Smooth muscle cell of the brain vasculature (primary cell): ENCODE measurements at places on chromosomes 5 and 9.
A peak's percentile ranks its signal among the peaks of the same experiment; 100 is the strongest.

GRCh38 chr5:56269216-56269927 is 36.2 kb upstream of the ANKRD55 start:
- no peak for DNase-seq

DNA sequence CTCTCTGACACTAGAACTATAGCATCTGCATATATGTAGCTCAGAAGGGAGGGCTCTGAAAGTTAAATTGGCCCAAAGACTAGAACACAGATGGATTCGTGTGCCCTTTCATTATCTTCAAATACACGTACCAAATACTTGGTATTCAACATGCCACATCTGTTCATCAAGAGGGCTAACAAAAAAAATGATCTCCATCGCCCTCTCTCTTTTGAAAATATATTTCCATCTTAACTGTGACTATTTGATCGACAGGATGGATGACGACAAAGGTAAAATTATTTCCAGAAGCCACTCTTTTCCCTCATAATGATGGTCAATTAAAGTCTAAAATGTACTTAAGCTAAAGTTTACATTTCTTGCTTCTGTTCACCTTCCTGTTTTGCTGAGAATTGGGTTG is 77.0 kb downstream of the SEMA6A start:
- no peak for DNase-seq

DNA sequence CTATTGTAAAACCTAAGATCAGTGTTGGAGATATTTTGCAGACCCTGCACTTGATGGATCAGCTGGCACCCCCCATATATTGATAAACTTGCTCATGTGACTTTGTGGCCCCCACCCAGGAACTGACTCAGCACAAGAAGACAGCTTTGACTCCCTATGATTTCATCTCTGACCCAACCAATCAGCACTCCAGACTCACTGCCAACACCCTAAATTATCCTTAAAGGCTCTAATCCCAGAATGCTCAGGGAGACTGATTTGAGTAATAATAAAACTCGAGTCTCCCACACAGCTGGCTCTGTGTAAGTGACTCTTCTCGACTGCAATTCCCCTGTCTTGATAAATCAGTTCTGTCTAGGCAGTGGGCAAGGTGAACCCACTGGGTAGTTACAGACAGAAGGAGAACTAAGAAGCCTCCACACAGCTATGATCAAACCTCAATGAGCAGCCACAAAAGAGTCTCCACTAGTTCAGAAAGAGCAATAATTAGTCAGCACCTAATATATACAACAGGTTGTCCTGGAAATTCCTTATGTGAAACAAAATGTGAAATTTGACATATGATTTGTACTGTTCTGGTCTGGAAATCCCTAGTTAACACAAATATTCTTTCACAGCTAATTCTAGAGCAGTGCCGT is 52.2 kb downstream of the ACTL7B start:
- no peak for DNase-seq

DNA sequence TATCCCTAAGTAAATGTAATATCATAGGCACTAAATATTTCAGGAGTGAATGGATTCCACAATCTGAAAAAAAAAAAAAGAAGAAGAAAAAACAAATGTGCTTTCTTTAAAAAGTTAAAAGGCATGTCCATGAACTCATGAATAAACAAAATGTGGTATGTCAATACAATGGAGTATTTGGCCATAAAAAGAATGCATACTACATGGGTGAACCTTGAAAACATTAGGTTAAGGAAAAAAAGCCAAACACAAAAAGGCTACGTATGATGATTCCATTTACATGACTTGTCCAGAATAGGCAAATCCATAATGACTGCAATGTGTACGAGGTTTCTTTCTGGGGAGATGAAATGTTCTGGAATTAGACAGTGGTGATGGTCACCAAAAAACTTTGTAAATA is 45.3 kb downstream of the FNIP1 start:
- DNase-seq, result no peak

- no peak for DNase-seq
Measured at GRCh38 chr9:116147821-116148220, 5.8 kb upstream of the PAPPA start.

DNA sequence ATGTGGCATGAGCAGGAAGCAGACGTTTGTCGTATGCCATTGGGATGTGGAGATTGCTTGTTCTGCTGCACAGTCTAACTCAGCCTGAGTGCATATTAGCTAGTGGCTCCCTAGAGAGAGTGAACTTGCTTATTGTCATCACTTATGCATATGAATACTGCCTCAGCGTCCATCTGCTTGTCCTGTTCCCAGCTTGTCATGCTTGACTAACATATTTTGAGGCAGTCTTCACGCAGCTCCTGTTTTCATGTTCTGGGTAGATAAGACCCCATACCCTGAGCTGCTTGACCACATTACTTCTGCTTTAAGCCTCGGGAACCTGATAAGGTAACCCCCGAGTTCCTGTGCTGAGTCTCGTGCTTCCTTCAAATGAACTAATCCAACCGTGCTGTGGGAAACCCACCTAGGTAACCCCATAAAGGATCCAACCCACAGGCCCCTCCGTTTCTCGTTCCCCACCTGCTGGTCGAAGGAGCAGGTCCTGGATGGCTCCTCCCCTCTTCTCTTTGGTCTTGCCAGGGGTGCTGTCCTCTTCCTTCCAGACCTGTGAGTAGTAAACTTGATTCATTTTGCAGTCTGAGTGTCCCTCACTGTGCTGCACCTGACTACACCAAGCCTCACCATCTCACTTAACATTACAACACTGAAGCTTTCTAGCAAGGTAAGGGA is 25.0 kb downstream of the ANKRD33B start:
- DNase-seq, result no peak

DNA sequence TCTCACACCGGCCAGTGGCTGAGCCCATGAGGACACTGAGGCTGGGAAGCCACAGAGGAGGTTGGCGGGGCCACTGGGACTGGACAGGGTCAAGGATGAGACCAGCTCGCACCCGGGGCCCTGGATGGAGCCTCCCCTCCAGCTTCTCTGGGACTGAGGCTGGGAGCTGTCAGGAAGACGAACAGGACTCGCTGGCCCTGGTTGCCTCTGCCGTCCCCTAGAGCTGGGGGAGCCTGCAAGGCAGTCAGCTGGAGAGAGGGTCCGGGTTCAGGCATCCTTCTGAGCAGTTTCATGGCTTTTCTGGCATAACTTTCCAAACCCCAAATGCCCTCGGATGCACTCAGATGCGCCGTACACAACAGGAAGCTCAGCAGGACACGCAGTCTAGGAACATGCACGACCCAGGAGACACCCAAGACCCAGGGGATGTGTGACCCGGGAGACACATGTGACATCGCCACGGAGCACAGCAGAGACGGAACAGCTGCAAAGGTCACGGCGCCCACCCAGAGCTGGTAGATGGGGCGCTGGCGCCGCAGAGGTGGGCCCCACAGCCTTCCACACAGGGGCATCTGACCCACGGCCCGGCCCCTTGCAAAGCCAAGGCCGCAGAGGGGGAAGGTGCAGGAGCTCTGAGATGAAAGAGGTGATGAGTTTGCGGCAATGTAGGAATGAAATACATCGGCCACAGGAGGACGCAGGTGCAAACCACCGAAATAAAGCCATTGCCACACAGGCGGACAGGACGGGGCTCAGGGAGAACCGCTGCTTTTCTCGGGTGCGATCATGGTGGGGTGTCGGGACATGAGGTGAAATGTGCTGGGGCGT is 17.1 kb downstream of the TPPP start:
- no peak for DNase-seq

DNA sequence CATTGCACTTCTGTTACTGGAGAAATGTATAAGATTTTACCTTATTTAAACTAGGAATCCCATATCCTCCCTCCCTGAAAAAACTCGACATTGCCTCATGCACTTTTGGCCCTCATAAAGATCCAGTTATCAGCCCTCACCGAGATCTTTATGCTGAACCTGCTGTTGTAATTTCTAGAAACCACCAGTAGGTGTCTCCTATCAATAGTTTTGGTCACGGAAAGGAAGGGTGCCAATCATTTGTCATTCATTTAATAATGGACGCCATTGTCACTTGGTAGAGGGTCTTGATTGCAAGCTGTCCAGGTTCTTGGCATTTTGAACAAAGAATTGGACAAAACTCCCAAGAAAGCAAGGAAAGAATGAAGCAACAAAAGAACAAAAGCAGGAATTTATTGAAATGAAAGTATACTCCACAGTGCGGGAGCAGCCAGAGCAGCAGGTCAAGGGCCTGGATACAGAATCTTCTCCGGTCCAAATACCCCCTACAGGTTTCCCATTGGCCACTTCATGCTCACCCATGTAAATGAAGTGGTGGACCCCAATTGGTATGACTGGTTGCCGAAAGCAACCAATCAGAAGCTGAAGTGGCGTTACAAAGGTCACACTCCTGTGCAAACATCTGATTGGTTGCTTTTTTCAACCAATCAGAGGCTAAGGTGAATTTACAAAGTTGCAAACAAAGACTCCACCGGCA is 524.3 kb downstream of the PSAT1 start:
- DNase-seq, result no peak

- DNase-seq, result no peak
Measured at GRCh38 chr9:95343725-95344287, 26.3 kb upstream of the FANCC start.

GRCh38 chr5:43567967-43568366 is 11.1 kb upstream of the PAIP1 start:
- DNase-seq, result no peak

GRCh38 chr5:155943516-155944407 is 383.2 kb upstream of the SGCD start:
- DNase-seq, result no peak

- no peak for DNase-seq
Measured at GRCh38 chr9:108002371-108002956, 512.9 kb upstream of the KLF4 start.

GRCh38 chr5:167643631-167644280 is 647.7 kb upstream of the WWC1 start:
- DNase-seq, result no peak

GRCh38 chr5:68484307-68485068 is 268.9 kb downstream of the PIK3R1 start:
- no peak for DNase-seq

- DNase-seq, result no peak
Measured at GRCh38 chr9:14158136-14158813, 155.7 kb downstream of the NFIB start.

- DNase-seq, result no peak
Measured at GRCh38 chr5:170408226-170408625, 19.1 kb upstream of the KCNMB1 start.

- no peak for DNase-seq
Measured at GRCh38 chr5:62375627-62376026, 28.1 kb downstream of the DIMT1 start.

DNA sequence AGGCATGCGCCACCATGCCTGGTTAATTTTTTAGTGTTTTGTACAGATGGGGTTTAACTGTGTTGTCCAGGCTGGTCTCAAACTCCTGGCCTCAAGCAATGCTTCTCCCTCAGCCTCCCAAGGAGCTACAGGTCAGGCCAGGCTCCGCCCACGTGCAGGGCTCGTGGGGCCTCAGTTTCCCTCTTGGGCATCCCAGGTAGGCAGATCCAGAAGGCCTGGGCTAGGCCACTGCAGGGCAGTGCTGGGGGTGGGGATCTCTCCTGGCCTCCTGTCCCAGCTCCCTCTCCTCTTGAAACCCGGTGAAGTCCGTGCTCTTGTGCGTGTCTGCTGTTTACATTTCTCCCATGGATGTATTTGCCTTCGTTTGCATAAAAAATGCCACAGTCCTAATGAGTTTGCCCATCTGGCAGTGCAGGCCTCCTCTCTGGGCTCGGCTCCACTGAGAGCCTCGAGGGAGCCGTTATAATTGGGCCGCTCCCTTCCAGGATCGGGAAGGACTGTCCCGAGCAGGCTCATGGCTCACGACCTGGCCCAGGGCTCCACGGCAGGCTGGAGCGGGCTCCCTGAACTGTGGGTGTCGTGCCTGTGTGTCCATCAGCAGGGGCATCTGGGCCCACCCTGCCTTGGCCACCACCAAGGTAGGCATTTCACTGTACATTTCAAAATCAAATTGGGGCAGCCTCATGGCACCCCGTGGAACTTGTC is 52.6 kb upstream of the RUFY1 start:
- no peak for DNase-seq

DNA sequence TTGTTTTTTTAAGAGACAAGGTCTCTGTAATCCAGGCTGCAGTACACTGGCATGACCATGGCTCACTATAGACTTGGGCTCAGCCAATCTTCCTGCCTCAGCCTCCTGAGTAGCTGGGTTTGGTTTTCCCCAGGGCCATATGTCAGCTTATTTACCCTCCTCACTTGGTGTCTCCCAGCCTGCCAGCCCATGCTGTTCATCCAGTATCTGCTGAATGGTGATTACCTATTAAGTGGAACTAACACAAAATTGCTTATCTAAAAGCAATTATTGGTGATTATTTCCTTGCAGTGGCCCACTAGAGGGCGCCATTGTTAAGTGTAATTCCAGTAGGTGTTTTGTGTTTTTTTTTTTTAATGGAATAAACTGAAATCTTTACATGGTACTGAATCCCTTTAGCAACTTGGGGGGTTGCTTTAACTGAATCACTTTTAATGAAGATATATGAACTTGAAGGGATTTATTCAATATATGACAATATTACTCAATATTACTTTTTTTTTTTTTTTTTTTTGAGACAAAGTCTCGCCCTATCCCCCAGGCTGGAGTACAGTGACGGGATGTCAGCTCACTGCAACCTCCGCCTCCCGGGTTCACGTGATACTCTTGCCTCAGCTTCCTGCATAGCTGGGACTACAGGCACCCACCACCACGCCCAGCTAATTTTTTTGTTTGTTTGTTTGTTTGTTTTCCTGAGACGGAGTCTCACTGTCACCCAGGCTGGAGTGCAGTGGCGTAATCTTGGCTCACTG is 13.8 kb downstream of the EXOSC2 start:
- DNase-seq, result peak; percentile 61

DNA sequence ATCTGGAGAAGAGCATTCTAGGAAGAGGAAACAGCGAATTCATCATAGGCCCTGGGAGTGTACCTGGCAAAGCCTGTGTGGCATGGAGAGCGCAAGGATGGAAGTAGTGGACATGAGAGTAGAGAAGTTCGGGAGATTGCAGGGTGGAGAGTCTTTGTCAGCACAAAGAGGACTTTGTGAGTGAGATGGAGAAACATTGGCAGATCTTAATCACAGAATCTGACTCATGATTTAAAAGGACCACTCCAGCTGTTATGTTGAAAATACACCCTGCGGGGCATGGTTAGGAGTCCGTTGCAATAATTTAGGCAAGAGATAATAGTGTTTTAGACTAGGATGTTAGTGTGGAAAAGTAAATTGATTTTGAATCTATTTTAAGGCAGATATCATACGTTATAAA is 116.9 kb downstream of the HACD4 start:
- no peak for DNase-seq

DNA sequence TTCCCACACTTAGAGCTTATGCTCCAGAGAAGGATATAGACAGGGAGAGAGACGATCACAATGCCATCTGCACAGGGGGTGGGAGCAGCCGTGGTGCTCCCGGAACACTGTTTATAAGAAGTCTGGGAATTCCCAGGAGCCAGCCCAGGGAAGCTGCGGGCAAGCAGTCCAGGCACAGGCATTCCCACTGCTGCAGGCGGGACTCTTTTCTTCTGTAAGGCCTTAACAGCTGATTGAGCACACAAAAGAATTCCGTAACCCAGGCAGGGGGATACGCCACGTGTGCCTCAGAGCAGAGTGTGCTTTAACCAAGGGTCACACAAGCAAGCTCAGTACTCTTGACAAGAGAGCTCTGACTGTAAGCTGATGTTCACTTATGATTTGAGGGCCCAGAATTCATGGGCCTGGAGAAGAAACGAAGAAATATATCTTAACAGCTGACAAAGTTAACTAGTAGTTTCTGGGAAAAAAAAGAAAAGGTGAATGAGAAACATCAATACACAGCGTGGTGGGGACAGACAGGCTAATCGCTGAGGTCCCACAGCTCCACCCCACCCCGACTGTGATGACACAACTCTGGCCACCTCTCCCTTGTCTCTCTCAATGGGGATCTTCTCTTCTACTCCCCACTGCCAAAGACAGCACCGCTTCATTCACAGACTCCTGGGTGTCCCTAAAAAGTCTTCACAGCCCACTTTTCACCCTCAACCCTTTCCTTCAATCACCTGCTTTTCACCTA is 85.9 kb upstream of the SIMC1 start:
- no peak for DNase-seq
